ENCODE measurements at places on chromosomes 12 and 14. TPM values are rescaled to one million over a fixed set of nuclear protein-coding genes. Genes with fewer than 3 reads are reported as not detected.

ZNF705A gene
- not detected for polyA plus RNA-seq

DYRK4 gene
- polyA plus RNA-seq, result 8.7 TPM

VIPAS39 gene
- polyA plus RNA-seq, result 13.3 TPM

GPRC5A gene
- 1.3 TPM for polyA plus RNA-seq

AQP6 gene
- 0.06 TPM for polyA plus RNA-seq

ST8SIA1 gene
- 1.6 TPM for polyA plus RNA-seq

BEGAIN gene
- polyA plus RNA-seq, result 3.7 TPM

NID2 gene
- polyA plus RNA-seq, result 16.5 TPM
